ENCODE measurements at places on chromosomes 3 and 15.
A peak's percentile ranks its signal among the peaks of the same experiment; 100 is the strongest.

- no peak for DNase-seq
Measured at GRCh38 chr3:166285001-166285400, 447.8 kb upstream of the BCHE start.

GRCh38 chr3:35254917-35255316 is 384.4 kb upstream of the ARPP21 start:
- DNase-seq, result no peak

DNA sequence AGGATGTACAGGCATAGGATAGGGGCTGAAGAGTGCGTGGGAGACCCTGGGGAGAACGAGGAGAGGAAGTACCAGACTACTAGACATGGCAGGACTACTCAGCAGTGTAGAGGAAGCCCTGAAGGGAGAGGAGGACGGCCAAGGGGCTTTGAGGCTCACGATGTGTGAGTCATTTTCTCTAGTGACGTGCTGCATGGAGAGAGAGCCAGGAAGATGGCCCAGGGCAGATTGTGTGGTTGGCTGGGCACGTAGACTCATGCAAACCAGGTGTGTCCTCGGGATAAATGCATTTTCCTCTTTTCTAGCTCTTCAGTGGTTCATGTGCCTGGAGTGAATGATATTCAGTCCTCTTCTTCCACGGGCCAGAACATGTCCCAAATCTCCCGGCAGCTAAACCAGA is 115.0 kb upstream of the ABHD17C start:
- no peak for DNase-seq

DNA sequence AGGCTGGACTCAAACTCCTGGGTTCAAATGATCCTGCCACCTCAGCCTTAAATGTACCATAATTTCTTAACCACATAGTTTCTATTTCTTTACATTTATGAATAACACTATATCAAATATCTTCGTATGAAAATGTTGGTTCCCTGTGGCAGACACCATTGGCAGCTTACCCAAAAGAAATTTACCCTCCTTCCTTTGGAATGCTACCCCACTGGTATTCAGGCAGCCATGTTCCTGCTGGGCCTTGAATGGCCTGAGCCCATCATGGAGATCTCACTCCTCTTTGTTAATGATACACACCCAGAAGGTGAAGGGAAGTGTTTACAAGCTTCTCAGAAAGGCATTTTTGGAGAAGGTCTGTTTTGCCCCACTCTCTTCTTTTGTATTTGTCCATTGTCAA is 94.3 kb upstream of the RNF7 start:
- no peak for DNase-seq

DNA sequence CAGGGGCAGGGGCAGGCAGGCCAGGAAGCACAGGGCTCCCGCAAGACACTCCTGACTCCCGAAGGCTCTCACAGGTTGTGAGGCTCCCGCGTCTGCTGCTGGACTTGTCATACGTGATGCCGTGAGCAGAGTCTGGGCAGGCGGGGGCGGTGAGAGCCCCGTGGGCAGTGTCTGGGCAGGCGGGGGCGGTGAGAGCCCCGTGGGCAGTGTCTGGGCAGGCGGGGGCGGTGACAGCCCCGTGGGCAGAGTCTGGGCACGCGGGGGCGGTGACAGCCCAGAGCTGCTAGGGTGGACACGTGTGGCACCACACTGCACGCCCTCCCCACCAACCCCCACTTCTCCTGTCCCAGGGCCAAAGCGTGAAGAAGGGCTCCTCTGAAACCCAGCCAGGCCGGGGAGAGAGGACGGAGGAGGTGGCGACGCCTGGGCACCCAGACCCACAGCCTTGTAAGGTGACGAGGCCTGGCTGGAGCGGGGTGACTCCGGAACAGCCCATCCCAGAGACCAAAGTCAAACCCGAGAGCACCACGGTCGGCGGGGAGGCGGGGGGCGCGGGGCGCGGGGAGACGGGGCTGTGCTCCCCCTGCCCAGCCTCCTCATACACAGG is 35.0 kb downstream of the TNK2 start:
- no peak for DNase-seq

- DNase-seq, result no peak
Measured at GRCh38 chr3:70905491-70905890, 593.1 kb upstream of the MDFIC2 start.

- no peak for DNase-seq
Measured at GRCh38 chr3:113638910-113639309, 57.5 kb downstream of the USF3 start.

GRCh38 chr15:49096090-49096750 is 50.0 kb upstream of the SECISBP2L start:
- DNase-seq, result no peak

DNA sequence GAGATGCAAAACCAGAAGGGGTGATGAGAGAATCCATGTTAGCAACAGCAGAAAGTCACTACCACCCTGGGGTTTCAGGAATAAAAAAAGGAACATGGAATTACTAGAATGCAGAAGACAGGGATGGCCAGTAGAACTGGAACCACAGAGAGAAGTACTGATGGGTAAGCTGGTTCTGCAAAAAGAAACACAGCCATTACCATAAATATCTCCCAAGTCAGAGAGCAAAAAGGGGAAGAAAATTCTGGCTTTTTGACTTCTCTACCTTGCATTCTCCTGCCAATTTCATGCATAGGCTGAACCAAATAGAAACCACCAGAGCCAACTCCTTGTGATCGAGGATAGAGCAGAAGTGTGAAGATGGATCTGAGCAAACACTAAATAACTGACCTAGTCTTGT is 550.4 kb upstream of the NAALADL2 start:
- DNase-seq, result no peak

- no peak for DNase-seq
Measured at GRCh38 chr15:90560229-90560776, 30.6 kb downstream of the CRTC3 start.

DNA sequence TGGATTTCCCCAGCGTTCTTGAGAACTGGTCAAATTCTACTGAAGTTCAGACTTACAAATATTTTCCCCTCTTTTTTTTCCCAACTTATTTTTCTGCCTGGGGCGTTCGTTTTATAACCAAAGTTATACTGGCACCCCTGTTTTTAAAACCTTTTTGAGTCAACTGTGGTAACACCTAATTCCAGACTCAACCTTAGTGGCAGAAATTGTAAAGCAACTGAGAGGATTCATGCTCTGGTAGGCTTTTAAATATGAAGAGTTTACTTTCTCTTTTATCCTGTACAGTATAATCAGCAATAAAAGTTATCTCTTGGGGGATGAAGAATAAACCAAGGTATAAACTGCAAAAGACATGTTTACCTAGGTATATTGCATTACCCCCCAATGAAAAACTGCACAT is 2.3 kb downstream of the IL5RA start:
- DNase-seq, result no peak

- DNase-seq, result no peak
Measured at GRCh38 chr15:36884936-36885635, 215.3 kb downstream of the MEIS2 start.

GRCh38 chr3:53704363-53704725 is 141.9 kb downstream of the CHDH start:
- DNase-seq, result no peak

GRCh38 chr3:171528102-171528501 is 67.9 kb upstream of the TNIK start:
- DNase-seq, result no peak

DNA sequence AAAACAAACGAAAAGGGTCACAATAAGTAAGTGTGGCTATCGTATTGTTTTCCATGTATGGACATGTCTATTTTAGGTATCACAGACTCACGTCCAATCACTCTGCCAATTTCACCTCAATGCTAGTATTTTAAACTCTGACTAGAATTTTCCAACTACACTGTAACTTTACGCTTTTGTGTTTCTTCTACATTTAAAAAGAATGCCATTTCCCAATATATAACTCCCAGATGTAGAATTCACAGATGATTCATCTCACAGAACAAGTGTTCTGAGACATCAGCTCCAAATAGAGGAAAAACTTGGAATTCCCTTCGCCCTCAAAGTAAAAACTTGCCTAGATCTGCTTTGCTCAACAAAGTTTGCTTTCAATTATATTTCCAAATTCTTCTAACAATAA is 14.2 kb downstream of the LRIG1 start:
- no peak for DNase-seq

- DNase-seq, result no peak
Measured at GRCh38 chr15:66711862-66712261, 9.8 kb downstream of the SMAD6 start.

DNA sequence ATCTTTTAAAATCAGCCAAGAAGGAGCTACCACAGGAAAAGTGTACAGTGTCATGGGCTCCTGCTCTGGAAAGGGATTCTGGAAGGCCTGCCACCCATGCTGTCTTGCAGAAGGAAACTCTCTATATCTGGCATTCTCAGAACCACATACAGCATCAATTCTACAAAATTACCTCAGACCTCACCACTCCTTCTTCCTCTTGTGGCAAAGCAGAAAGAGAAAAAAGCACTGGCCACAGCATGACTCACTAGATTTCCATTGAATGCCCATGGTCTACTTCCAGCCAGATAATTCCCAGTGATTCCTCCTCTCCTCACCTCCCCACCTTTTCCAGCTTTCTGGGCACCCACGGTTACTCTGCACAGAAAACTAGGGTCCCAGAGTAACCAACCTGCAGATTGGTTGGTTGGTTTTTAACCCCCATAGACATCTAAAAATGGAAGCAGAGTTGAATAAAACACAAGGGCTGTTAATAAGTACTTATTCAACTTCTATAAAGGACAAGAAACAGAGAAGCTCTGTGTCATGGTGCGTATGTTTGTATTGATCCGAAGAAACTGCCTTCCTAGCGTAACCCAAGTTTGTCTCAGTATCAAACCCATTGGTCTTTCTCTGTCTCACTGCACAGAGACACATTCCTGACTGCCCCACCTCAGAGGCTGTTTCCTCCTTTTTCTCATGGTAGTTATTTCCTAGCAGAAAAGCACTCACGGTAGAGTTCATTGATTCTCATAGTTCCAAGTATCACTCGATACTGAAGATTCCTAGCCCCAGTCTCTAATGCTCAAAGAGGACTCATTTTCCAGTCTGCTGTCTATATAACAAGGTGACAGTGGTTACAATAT is 67.7 kb downstream of the LDHAL6B start:
- DNase-seq, result no peak

- no peak for DNase-seq
Measured at GRCh38 chr3:189053322-189053721, 118.4 kb upstream of the TPRG1 start.

- DNase-seq, result no peak
Measured at GRCh38 chr3:119329551-119329950, 35.4 kb downstream of the ARHGAP31 start.

GRCh38 chr3:147915057-147915456 is 505.9 kb downstream of the ZIC1 start:
- no peak for DNase-seq

GRCh38 chr3:40044487-40044886 is 235.1 kb downstream of the MYRIP start:
- DNase-seq, result no peak

DNA sequence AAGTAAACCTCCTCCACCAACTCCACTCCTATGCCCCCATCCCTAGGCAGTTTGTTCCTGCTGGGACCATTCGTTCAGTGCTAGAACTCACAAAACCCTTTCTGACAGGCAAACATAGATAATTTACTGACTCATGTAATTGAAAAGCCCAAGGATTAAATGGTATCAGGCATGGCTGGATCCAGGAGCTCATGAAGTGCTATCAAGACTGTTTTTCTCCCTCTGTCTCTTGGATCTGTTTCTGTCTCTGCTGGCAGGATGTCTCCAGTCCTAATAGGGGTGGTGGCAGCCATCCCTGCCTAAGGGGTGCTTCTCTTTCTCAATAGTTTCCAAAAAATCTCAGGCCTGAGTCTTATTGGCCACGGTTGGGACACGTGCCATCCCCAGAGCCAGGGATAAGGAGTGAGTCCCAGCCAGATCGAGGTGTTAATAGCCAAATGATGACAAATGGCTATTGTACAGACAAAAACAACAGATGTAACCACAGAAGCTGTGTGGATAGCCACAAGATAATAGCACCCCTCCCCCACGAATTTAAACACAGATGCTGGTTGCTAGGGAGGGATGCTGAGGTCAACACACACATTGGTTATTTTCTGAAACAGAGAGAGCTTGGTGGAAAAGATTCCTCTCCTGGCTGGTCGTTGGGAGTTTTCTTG is 168.6 kb downstream of the SHQ1 start:
- no peak for DNase-seq

DNA sequence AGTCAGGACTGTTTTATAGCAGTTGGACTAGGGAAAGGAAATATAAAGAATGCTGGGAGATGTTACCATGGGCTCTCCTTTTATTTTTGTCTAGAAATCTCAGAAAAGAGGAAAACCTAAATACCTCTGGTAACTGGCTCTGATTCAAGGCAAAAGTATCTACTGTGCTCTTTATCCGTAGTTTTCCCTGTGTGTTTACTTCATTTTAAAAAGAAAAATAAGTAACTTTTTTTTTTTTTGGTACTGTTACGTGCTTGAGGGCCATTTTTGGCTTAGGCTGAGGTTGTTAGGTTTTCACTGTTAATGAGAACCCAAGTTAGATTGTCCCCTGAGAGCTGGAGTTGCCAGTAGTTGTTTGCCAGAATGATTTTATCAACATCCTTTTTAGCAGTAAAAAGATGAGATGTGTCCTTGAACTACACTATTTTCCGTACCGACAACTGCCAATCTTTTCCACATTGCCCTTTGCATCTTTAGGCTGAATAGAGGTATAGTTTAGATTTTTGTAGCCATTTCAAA is 35.8 kb downstream of the IQGAP1 start:
- no peak for DNase-seq

- DNase-seq, result peak; percentile 62
Measured at GRCh38 chr3:140092848-140093536, 158.0 kb downstream of the CLSTN2 start.

DNA sequence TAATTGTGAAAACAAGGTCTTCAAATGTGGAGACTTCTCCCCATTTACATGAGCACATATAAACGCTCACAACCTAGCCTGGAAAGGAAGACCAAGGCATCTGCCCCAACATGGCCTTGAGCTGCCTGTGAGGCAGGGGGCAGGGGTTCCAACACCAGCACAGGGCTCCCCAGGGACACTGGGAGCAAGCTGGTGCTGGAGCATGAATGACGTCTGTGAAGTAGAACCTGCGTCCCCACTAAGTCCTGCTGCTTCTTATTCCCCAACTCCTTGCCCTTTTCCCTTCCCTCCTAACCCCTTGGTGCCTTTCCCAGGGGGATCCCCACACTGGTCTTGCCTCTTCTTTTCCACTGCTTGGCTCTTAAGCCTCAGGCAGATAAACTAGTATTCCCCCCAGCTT is 93.1 kb downstream of the RBPMS2 start:
- DNase-seq, result no peak

DNA sequence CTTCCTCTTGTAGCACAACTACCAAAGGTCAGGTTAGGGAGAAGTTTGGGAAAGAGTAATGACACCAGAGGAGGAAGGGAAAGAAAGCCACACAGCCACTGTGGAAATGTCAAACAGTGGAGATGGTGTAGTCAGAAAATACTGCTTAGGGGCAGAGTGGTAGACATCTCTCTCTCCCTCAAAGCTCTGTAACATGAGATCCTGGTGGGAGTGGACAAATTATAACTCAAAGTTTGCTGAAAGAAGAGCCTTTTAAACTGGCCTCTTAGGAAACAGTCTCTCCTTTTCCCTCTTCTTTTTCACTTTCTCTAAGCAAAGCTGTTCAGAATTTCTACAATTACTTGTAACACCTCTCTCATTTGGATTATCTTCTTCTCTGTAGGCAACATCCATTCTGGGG is 55.8 kb downstream of the LRRN1 start:
- no peak for DNase-seq
